ENCODE measurements at places on chromosomes 13 and 19.
A peak's percentile ranks its signal among the peaks of the same experiment; 100 is the strongest.

GRCh38 chr19:29672319-29672932 is 7.2 kb downstream of the PLEKHF1 start:
- no peak for DNase-seq

- no peak for DNase-seq
These were observed 115.3 kb downstream of the STOML3 start for GRCh38 chr13:38875186-38875875.

GRCh38 chr19:19745496-19746285 is 12.8 kb upstream of the ZNF14 start:
- DNase-seq, result no peak

DNA sequence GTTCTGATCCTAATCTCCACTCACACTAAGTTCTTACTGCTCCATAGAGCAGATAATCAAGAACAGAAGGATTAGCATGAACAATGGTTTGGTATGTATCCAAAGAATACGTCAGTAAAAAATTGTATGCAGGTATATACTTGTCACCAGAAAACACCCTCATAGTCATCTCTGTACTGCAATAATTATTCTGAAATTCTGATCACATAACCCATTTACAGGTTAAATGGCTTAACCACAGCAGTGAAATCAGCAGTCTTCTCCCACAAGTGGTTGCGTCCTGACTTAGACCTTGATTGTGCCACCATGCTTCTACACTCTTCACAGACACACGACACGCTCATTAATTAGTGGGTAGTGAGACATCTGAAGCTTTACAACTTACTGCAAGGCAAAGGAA is 50.9 kb downstream of the LNX2 start:
- DNase-seq, result no peak

- no peak for DNase-seq
These were observed 378.4 kb downstream of the KCNRG start for GRCh38 chr13:50393628-50394027.

DNA sequence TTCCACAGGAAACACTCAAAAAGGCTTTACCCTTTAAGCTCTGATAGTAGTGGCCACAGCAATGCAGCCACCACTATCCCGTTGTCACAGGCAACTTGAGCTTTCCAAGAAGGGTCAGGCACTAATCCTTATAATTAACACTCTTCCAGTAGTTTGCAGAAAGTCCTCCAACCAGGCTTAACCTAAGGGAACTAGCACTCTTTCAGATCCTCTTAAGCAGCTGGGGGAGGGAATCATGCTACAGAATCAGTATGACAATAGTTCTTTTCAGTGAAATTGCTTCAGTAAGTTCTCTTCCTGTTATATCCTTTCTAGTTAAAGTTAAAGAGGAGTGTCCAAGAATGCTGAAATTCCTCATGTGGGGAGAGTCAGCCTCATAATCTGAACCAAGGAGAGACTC is 82.2 kb downstream of the TNFSF11 start:
- no peak for DNase-seq

GRCh38 chr19:15758379-15758778 is 20.6 kb downstream of the OR10H3 start:
- DNase-seq, result no peak

- DNase-seq, result no peak
These were observed 32.2 kb upstream of the IPO5 start for GRCh38 chr13:97921176-97921816.

- DNase-seq, result no peak
These were observed 5.8 kb downstream of the AMER2 start for GRCh38 chr13:25166306-25166705.

- DNase-seq, result no peak
These were observed 1.1 kb upstream of the TMTC4 start for GRCh38 chr13:100675661-100676129.

GRCh38 chr13:91078093-91078679 is 269.3 kb upstream of the MIR17HG start:
- DNase-seq, result no peak

- no peak for DNase-seq
These were observed 7.7 kb downstream of the PGLYRP1 start for GRCh38 chr19:46014941-46015686.

GRCh38 chr13:85277748-85278147 is 521.5 kb downstream of the SLITRK6 start:
- no peak for DNase-seq

GRCh38 chr13:78341032-78341431 is 262.3 kb downstream of the POU4F1 start:
- no peak for DNase-seq

GRCh38 chr19:55297267-55297666 is 13.5 kb downstream of the BRSK1 start:
- DNase-seq, result no peak

DNA sequence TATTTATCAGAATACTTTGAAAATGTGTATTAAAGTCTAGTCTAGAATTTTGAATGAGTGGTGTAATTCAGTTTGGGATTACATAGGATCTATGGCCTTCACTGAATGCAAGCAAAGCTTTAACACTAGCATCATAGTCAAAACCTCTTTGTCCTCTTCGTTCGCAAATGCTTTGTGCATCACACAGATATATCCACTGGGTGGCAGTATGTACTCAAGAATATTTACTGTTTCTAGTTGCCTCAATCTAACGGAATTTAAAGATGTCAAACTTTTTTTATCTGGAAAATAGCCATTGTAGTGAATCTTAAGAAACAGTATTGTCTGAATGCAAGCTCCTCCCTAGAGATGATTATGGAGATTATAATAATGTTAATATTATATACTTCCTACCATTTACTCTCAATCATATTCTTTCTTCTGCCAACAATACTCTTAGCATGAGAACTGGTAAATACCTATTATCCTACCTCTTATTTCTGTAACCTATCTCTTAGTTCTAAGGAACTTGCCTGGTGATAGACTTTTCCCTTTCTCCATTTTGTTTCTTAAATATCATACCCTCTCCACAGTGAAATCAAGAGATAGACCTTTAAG is 25.8 kb downstream of the LACC1 start:
- DNase-seq, result peak; percentile 73

DNA sequence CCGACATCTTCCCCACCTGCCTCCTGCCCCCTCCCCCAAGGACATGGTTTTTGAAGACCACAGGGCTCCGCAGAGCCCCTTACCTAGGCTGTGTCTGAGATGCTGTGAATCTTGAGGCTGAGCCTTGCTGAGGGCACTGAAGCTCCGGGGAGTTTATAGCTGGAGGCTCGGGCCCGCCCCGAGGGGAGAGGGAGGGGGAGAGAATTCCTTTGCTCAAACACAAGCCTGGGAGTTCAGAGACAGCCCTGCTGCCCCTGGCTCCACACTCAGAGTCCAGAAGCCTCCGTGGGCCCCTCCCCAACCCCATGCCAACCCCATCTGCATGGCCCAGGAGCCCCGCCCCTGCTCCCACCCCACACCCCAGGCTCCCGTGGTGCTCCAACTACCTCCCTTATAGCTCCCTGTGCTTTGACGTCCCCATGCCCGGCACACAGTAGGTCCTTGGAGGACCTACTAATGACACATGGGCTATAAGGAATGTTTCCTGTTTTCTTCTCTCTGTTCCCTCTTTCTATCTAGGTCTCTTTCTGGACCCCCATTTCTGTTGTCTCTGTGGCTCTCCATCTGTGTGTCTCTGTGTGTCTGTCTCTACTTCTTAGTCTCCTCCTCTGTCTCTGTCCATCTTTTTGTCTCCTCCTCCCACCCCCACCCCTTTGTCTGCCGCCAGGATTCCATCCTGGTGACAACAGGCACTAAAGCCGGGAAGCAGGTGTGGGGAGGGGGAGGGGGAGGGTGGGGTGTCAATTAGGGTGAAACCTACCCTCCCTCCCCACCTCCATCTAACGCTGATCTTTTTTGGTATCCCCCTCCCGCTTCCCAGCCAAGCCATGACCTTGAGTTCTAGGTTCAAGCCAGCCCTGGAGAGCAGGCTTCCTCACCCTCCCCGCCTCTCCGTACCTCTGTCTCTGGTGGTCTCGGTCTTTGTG is at the start of gene TNNT1:
Gene TNNT1 (minus strand): TSS at position 129 of the 926 bp plus-strand sequence. CDS start 2,049 bp downstream, outside the sequence.
- no peak for DNase-seq

DNA sequence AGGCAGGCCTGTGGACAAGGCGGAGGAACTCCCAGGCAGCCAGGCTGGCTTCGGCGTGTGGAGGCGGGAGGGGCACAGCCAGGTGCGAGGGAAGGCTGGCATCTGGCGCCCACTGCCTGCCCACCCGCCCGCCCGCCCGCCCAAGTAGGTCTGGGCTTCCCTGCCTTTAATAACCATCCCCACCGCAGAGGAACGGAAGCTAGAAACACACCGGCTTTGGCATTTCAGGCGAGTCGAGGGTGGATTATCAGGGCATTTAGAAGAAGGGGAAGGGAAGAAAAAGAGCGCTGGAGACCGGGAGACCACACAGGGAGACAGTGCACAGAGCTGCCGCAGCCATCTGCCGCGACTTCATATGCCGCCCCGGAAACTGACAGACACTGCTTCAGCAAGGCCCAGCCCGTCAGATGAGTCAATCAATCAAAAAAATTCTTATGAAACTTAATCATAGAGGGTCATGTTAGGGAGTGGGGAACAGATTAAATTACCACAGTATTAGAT is 199.7 kb downstream of the TSHZ3 start:
- DNase-seq, result no peak

GRCh38 chr13:59409211-59409610 is 754.5 kb downstream of the DIAPH3 start:
- DNase-seq, result no peak

GRCh38 chr19:5674714-5675113 is 5.6 kb downstream of the MICOS13 start:
- no peak for DNase-seq

- DNase-seq, result no peak
These were observed 8.0 kb upstream of the MEDAG start for GRCh38 chr13:30898070-30898469.

DNA sequence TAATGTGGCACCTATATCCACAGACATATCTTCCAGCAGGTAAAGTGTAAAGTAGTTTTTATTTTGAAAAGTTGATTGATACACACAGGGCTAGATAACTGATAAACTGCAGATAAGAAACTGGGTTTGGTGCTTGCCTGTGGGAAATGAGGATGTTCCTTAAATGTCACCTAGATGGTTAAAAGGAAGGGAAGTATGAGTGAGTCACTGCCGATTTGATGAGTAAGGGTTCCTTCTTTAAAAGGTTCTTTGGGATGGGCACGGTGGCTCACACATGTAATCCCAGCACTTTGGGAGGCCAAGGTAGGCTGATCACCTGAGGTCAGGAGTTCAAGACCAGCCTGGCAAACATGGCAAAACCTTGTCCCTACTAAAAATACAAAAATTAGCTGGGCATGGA is 73.8 kb upstream of the FRY start:
- DNase-seq, result no peak

GRCh38 chr19:48186541-48186991 is 16.1 kb downstream of the ZSWIM9 start:
- DNase-seq, result no peak

DNA sequence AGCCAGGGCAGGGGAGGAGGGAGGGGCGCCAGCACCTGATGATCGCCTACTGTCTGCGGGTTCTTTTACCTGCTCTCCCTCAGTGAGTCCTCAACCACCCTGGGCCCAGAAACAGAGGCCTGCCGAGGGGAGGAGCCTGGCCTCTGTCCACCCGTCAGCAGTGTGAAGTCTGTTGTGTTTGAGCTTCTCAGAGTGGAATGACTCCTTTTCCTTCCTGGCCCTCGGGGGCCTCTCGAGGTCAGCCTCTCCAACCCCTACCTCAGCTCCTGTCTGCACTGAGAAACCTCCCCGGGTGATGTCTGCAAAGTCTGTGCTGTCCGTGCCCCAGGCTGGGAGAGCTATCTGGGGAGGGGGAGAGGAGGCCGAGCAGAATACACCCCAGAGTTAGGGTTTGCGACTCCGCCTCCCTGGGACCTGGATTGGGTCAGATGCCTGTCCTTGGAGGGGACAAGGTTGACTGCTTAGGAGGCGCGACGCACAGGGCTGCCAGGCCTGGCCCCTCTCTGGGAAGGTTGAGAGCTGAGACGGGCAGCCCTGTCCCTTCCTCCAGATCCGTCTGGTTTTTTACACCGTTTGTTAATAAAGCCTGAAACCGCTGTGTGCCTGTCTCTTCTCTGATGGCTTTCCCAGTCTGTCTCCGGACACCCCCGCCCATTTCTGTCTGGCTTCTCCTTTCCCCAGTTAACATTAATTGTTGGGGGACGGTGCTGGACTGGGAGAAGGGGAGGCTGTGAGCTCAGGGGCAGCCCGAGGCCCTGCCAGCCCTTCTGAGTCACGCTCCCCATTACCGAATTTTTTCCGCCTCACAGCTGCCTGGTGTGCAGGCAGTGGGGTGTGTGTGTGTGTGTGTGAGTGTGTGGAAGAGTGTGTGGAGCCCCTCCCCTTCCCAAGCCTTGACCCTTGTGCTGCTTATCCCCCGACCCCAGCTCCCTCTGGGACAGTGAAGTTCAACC is 989 bp upstream of the SSC5D start:
- DNase-seq, result no peak

DNA sequence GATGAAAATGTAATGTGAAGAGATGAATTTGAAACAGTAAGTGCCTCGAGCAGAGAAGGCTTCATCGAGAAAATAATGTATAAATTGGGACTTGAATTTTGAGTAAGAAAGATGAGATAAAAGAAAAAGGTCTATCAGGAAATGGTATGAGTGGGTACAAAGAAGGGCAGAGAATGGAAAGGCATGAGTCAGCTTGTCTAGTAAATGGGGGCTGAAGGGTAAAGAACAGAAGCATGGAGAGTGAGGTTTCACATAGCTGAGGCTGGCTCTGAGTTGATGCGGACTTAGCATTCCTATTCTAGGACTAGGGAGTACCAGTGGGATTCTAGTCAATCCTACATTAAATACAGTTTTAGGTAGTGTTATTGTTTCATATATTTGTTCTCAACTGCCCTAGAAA is 85.8 kb downstream of the ZC3H13 start:
- DNase-seq, result no peak

- no peak for DNase-seq
These were observed 228.5 kb downstream of the RFC3 start for GRCh38 chr13:34046457-34046856.

DNA sequence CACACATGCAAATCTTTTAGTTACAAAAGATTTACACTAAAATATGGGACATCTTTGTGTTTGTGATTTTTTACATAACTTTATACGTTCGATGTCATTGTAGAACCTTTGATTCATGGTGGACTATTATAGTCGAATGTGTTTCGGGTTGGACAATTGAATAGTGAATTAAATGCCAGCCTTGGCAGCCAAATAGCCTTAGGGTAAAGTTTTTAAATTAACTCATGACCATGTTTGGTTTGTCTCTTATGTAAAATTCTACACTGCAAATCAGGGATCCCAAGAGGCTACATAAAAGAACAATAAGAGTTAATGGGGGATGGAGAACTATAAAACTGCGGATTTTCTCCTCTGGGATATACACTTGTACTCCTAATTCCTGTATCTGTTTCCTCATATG is 1735.6 kb upstream of the SPRY2 start:
- DNase-seq, result no peak

DNA sequence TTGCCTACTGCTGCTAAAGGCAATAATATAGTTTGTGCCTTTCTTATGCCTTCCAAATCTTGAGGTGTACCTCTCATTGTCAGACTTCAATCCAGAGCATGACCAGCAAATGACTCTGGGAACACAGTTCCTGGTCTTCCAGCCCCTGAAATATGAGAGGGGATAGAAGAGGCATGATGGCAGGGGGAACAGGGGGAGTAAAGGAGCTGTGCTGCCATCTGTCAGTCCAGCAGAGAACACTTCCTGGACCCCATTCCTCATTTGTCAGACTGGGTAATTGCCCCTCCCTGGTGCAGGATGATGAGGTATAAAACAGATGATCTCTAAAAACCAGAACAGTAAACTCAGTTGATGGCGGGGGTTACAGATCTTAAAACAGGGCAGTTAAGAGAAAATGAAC is 618.7 kb downstream of the DIAPH3 start:
- no peak for DNase-seq
